D341Med (cell line): ENCODE measurements at places on chromosomes 7 and 10.

- no peak for DNase-seq
These were observed 127.8 kb upstream of the LAMB4 start for GRCh38 chr7:108257954-108258353.

- DNase-seq, result no peak
These were observed 71.5 kb downstream of the PRPF18 start for GRCh38 chr10:13658264-13658663.

GRCh38 chr7:157715071-157715937, 378.5 kb downstream of the DNAJB6 start:
- no peak for DNase-seq

GRCh38 chr10:104351061-104351702, 2.5 kb upstream of the CFAP58 start:
- DNase-seq, result no peak

DNA sequence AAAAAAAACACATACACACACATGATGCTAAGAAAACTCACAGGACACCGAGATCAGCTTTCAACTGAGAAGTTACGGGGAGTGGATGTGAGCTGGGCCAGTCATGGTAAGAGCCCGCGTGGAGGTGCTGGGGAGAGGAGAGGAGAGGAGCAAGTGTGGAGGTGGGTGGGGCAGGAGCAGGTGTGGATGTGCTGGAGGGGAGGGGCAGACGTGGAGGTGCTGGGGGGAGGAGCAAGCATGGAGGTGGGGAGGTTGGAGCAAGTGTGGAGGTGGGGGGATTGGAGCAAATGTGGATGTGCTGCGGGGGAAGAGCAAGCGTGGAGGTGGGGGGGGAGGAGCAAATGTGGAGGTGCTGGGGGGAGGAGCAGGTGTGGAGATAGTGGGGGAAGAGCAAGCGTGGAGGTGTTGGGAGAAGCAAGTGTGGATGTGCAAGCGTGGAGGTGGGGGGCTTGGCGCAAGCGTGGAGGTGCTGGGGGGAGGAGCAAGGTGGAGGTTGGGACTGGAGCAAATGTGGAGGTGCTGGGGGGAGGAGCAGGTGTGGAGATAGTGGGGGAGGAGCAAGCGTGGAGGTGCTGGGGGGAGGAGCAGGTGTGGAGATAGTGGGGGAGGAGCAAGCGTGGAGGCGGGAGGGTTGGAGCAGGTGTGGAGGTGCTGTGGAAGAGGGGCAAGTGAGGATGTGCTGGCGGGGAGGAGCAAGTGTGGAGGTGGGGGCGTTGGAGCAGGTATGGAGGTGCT, 24.5 kb upstream of the NCAPG2 start:
- DNase-seq, result no peak
